Fibroblast of pulmonary artery (primary cell): ENCODE measurements at places on chromosomes 2 and 18.
A peak's percentile ranks its signal among the peaks of the same experiment; 100 is the strongest.

DNA sequence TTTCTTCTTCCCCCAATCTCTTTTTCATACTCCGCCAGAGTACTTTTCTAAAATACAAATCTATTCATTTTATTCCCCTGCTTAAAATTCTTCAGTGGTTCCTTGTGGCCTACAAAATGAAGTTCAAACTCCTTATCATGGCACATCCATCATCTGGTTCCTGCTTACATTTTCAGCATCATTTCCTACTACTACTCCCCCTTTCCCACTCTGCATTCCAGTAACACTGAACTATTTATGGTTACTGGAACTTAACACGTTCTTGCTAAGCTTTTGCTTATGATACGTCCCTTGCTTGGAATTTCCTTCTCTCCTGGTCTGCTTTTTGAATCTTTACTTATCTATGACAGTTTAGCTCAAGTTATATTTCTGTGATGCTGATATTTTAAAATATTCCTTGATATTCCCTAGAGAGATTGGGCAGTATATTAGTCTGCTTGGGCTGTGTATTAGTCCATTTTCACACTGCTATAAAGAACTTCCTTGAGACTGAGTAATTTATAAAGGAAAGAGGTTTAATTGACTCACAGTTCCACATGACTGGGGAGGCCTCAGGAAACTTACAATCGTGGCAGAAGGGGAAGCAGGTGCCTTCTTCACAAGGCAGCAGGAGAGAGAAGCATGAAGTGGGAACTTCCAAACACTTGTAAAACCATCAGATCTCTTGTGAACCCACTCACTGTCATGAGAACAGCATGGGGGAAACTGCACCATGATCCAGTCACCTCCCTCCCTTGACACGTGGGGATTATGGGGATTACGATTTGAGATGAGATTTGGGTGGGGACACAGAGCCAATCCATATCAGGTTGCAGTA, 53.2 kb downstream of the BMPR2 start:
- peak; percentile 95 for DNase-seq

DNA sequence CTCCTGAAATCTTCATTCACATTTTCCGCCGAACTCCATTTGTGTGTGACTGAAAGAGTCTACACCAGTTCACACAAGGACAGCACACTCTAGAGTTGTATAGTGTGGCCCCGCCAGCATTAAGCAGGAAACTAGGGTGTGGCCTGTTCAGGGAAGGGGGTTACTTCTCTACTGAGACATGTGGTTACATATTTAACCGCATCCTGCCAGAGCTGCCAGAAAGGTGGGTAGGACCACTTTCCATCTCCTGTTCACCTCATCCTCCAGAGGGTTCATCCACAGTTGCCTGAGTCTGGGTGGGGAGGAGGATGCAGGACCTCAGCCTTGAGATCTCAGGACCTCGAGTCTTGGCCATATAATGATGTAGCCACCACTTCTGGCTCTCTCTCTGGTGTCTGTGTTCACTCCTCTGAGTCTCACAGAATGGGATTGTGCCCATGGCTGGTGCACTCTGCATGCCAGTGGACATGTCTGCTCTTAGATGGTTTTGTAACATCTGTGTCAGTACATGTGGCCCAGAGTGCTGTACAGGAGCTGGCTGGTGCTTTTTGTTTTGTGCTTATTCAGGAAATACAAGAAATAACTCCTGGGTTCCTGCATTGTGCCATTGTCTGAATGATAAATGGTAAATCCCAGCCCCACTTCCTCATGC, 7.7 kb upstream of the SP140L start:
- no peak for DNase-seq

- peak; percentile 31 for DNase-seq
Measured at GRCh38 chr2:134231301-134231964, 22.4 kb upstream of the MGAT5 start.

DNA sequence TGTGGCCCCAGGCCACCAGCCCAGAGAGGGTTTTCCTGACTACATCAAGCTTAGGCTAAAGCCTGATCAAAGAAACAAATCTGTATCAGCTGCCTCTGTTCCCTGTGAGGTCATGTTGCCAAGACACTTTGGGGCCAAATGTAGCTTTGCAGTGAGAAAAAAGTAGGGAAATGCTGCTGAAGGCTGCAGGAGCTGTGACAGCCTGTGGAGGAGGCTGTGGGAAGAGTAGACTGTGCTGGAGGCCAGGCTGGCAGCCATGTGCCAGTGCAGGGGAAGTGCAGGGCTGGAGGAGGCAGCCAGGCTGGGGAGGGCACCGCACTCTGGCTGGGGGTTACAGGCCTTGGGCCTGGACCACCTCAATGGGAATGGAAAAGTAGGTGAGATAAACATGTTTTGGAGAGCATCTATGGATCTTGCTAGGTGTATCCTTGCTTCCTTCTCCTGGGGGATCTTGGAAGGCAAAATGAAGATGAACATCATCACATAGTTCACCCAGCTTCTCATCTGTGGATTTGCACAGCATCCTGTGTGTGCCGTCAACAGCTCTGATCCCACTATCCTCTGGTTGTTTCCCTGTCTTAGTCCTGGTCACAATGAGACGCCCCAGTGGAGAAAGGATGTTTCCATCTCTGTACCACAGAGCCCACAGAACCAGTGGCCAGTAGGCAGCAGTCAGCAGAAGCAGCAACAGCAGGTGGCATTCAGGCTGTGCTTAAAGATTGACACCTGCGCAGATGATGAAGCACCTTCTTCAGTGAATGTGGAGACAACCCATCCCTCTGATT, 103.8 kb upstream of the COPS8 start:
- DNase-seq = no peak

GRCh38 chr18:43596105-43596712, 318.9 kb upstream of the SYT4 start:
- DNase-seq = peak; percentile 48

GRCh38 chr2:60351802-60352201, 201.7 kb downstream of the BCL11A start:
- no peak for DNase-seq
